ENCODE measurements at places on chromosomes 12 and 14.

DNA sequence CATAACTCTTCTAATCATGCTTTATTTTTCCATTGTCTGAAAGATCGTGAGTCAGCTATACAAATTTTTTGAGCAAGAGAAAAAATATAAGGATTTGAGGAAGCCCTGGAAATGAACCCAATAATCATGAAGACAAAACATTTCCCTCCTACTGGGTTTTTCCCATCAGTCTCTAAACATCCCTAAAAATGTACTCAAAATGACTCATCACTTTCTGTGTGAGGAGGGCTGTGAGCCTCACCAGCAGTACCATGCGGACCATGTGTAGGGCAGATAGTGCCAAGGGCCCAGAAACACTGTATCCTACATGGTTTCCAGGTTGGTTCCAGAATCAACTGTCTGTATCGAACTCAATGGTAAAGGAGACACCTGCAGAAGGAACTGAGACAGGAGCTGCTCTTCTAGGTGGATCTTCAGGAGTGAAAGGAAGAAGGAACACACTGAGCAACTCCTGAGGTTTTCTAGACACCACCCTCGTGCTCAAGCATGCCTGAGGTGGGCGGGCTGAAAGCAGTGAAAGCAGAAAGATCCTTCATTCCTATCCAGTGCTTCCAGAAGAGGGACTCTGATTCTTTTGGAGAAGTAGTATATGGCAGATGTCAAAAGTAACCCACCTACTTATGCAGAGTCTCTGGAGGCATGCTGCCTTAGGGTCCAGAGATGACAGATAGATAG lies 48.6 kb upstream of the RHOJ start:
- no peak for DNase-seq
- H3K36me3 ChIP-seq: no peaks in the 10 kb centered on the region
- H3K4me1 ChIP-seq: no peaks in the 10 kb centered on the region
- H3K27me3 ChIP-seq: no peaks in the 10 kb centered on the region

GRCh38 chr12:93572712-93573551 lies 457 bp downstream of the SOCS2 start:
- H3K27ac ChIP-seq: peak overlapping the region; percentile 90
- peak; percentile 54 for DNase-seq
- H3K27me3 ChIP-seq: peaks cover 18% of the 10 kb centered on the region
- peak overlapping the region; percentile 91 for H3K4me3 ChIP-seq

- no peaks in the 10 kb centered on the region for H3K36me3 ChIP-seq
- peaks cover 8% of the 10 kb centered on the region for H3K27me3 ChIP-seq
- no peak for DNase-seq
- no peak overlapping the region for H3K4me3 ChIP-seq
These were observed 63.2 kb upstream of the RFX4 start for GRCh38 chr12:106519607-106520021.

DNA sequence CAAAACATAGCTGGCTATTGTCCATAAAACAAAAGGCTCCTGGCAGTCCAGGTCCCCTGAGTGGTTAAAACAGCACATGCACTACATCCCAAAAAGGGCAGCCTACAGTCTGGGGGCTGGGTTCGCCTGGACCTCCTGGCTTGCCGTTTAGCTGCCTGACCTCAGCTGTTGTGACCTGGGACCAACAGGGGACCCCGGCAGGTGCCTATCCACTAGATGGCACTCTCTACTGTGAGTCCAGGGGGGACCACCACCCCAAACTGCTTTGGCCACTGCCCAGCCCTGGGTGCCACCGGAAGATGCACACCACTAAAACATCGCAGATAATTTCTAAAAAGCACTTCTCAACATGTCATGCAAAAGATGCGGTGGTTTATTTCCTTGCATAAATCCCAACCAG lies 2.9 kb upstream of the RTL1 start:
- peaks cover 60% of the 10 kb centered on the region for H3K27me3 ChIP-seq
- no peak overlapping the region for H3K4me3 ChIP-seq
- no peak for DNase-seq
- no peak overlapping the region for H3K27ac ChIP-seq
- H3K36me3 ChIP-seq: no peaks in the 10 kb centered on the region

GRCh38 chr12:96890331-96890730 lies 16.7 kb upstream of the NEDD1 start:
- no peak for DNase-seq
- H3K4me1 ChIP-seq: no peaks in the 10 kb centered on the region
- peaks cover 19% of the 10 kb centered on the region for H3K27me3 ChIP-seq
- H3K4me3 ChIP-seq: no peak overlapping the region
- no peak overlapping the region for H3K27ac ChIP-seq

DNA sequence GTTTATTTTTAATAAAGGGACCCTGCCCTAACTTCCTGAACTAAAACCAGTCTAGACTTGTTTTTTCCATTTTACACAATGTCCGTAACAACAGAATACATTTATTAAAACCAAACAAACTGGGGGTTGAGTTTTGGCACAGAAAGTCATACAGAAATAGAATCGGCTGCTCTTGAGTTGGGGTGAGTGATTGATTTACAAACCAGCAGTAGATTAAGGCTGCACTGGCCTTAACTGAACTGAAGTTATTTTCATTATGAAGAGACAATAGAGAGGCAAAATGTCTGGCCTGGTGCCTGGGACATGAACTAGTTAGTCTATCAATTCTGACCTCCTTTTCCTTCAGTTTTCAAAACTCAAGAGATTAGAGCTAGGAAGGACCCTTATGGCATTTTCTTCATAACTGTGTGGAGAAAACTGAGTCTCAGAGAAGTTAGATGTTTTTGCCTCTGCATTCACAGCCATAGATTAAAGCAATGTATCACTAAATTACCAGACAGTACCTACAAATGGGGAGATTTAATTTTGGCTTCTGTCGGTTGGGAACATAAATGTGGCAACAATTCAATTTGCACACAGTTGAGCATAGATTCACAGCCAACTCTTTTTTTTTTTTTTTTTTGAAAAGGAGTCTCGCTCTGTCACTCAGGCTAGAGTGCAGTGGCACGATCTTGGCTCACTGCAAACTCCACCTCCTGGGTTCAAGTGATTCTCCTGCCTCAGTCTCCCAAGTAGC lies 19.8 kb upstream of the MGP start:
- H3K4me1 ChIP-seq: peaks cover 6% of the 10 kb centered on the region
- H3K4me3 ChIP-seq: no peak overlapping the region
- peaks cover 31% of the 10 kb centered on the region for H3K36me3 ChIP-seq
- DNase-seq: no peak
- no peak overlapping the region for H3K27ac ChIP-seq
- H3K27me3 ChIP-seq: no peaks in the 10 kb centered on the region

DNA sequence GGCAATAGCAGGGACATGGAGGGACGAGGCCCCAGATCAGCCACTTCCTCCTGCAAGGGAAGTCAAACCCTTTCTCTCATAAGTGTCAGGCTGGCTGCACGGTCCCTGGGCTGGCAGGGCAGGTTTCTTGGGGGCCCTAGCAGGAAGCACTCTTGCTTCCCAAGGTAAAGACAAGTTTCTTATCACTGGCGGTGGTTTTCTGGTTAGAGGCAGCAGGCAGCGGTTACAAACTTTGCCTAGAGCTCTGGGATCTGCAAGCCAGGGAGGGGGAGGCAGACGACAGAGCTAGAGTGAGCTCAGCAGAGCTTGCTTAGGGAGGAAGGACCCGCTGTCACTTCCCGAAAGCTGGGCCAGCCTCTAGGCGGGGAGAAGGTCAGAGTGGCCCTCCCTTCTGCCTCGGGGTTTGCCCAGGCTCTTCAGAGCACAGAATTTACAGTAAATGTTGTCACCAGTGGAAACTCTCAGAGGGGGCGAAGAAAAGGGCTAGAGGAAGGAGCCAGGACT lies 20.4 kb downstream of the BATF start:
- H3K4me3 ChIP-seq: peak overlapping the region; percentile 66
- peak; percentile 77 for DNase-seq
- peak overlapping the region; percentile 96 for H3K27ac ChIP-seq
- H3K27me3 ChIP-seq: no peaks in the 10 kb centered on the region

GRCh38 chr12:46410495-46410894 lies 37.9 kb upstream of the SLC38A2 start:
- no peaks in the 10 kb centered on the region for H3K27me3 ChIP-seq
- no peak overlapping the region for H3K4me3 ChIP-seq
- no peak for DNase-seq
- peaks cover 5% of the 10 kb centered on the region for H3K36me3 ChIP-seq

GRCh38 chr14:25110106-25110505 lies 60.2 kb upstream of the STXBP6 start:
- no peak for DNase-seq
- no peaks in the 10 kb centered on the region for H3K27me3 ChIP-seq
- no peaks in the 10 kb centered on the region for H3K36me3 ChIP-seq

GRCh38 chr14:100605230-100605629 lies 18.0 kb upstream of the BEGAIN start:
- H3K27ac ChIP-seq: no peak overlapping the region
- H3K36me3 ChIP-seq: peaks cover 9% of the 10 kb centered on the region
- no peaks in the 10 kb centered on the region for H3K4me1 ChIP-seq
- H3K4me3 ChIP-seq: no peak overlapping the region
- H3K27me3 ChIP-seq: peaks cover 66% of the 10 kb centered on the region

DNA sequence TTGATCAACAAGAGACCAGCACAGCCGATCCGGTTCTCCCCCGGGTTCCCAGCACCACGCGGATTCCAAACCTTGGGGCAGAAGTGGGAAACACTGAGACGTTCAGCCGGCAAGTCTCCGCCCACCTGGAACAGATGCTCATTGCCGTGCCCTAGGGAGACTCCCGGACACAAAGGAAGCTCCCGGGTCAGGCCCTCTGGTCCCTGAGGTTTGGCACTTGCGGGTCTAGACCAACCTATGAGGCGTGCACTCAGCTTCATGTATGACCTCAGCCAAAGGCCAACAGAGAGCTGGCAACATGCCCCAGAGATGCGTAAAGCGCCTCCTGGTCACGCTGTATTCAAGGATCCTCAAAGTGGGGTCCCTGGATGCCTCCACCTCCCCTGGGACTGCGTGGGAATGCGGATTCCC lies 2.5 kb downstream of the RIMBP2 start:
- no peak overlapping the region for H3K4me3 ChIP-seq
- peaks cover 2% of the 10 kb centered on the region for H3K4me1 ChIP-seq
- H3K27me3 ChIP-seq: peaks cover 57% of the 10 kb centered on the region
- DNase-seq: no peak
- no peak overlapping the region for H3K27ac ChIP-seq
- H3K36me3 ChIP-seq: no peaks in the 10 kb centered on the region

DNA sequence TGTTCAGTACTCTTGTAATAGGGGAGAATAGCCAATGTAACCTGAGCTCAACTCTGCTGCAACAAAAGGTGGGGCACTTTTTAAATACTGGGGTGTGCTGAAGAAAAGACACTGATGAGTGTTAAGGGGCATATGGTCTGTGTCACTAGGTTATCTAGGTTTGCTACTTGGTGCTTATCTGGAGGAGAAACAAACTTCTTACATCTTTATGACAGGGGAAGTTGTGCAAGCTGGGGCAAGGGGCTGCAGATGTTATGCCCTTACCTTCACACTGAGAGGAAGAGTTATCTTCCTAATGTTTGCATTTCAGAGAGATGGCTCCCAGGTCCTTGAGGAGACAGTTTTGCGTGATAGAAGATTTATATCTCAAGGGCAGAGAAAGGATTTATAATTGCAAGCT lies 90.9 kb upstream of the PKP2 start:
- no peak overlapping the region for H3K4me3 ChIP-seq
- no peak for DNase-seq
- H3K36me3 ChIP-seq: no peaks in the 10 kb centered on the region
- no peaks in the 10 kb centered on the region for H3K27me3 ChIP-seq
- H3K4me1 ChIP-seq: no peaks in the 10 kb centered on the region
